HCT116 (cell line): ENCODE measurements at places on chromosomes 12 and 14. TPM values are rescaled to one million over a fixed set of nuclear protein-coding genes. Genes with fewer than 3 reads are reported as not detected.

ACOT6 gene
- total RNA-seq: not detected

MOK gene
- 9.4 TPM for total RNA-seq

PRH2 gene
- total RNA-seq: not detected

BMP4 gene
- total RNA-seq: 145 TPM

KLRC3 gene
- total RNA-seq: 1.8 TPM

NOVA1 gene
- not detected for total RNA-seq

ZDHHC22 gene
- total RNA-seq: 0.10 TPM

P2RX2 gene
- total RNA-seq: not detected

SYCP3 gene
- total RNA-seq: not detected

EIF2S3B gene
- 1.0 TPM for total RNA-seq

KRT83 gene
- total RNA-seq: not detected

BHLHE41 gene
- 4.7 TPM for total RNA-seq

MYO1H gene
- not detected for total RNA-seq

PA2G4 gene
- 302 TPM for total RNA-seq

DNA sequence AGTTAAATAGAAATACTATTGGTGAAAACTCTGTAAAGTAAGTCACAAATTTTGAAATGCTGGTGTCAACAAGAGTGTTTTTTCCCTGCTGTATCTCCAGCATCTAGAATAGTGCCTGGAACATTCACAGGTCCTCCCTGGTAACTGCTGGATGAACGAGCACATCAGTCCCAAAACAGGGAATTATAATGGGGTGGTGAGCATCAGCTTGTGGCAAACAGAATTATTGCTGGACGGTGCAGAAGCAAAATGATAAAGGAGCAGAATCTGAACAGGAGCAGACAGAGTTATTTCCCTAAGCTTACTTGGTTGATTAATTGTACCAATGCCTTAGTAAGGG lies 129.9 kb downstream of the GRIP1 start:
- H3K27ac ChIP-seq: no peak overlapping the region
- no peak for DNase-seq
- no peaks in the 10 kb centered on the region for H3K36me3 ChIP-seq
- H3K27me3 ChIP-seq: peaks cover 19% of the 10 kb centered on the region
- no peak overlapping the region for H3K4me3 ChIP-seq
- H3K4me1 ChIP-seq: no peaks in the 10 kb centered on the region

GRCh38 chr12:52646613-52647012 lies 5.4 kb downstream of the KRT2 start:
- H3K27me3 ChIP-seq: peaks cover 6% of the 10 kb centered on the region; the same call in 1 of the 2 replicates
- H3K36me3 ChIP-seq: no peaks in the 10 kb centered on the region
- DNase-seq: no peak
- H3K27ac ChIP-seq: no peak overlapping the region
- H3K4me3 ChIP-seq: no peak overlapping the region

- peak; percentile 23 for DNase-seq
- no peaks in the 10 kb centered on the region for H3K36me3 ChIP-seq
- no peak overlapping the region for H3K4me3 ChIP-seq
- no peaks in the 10 kb centered on the region for H3K4me1 ChIP-seq
Measured at GRCh38 chr14:70013271-70013873, 134.2 kb downstream of the SMOC1 start.

DNA sequence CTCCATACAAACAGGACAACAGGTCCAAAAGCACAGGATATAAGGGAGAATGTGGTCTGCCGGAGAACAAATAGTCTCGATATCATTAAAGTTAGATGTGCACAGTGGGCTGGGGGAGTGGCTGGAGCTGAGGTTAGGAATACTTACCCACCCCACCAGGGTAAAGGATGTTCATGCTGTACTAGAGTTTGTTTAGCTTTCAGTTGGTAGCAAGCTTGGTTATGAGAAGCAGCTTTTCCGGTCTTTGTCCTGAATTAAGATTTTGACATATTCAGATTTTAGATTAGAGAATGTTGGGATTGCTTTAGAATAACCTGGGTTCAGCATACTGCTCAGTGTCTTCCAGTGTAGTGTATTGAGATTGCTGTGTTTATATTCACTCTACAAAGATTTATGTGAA lies 16.7 kb downstream of the RASSF8 start:
- no peak overlapping the region for H3K4me3 ChIP-seq
- DNase-seq: no peak
- H3K27ac ChIP-seq: no peak overlapping the region

DNA sequence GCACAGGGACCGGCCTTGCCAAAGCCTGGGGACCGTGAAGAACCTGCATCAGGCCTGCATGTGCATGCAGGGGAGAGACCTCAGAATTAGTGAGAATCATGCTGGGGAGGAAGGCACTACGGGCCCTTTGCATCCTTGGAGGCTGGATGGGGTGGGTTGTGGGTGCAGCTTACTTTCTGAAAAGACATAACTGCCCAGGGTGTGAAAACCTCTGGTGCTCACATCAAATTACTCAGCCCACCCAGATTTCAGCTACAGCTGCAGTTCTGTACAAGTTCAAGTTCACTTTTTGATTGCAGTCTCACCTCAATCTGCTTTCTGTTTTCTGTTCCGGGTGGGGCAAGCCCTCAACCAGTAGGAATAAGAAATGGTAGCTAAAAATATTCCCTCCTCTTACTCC lies 130.6 kb downstream of the SLC15A4 start:
- no peaks in the 10 kb centered on the region for H3K4me1 ChIP-seq
- no peaks in the 10 kb centered on the region for H3K27me3 ChIP-seq
- H3K4me3 ChIP-seq: no peak overlapping the region
- H3K36me3 ChIP-seq: no peaks in the 10 kb centered on the region

GRCh38 chr14:100838493-100839314 lies 12.8 kb downstream of the MEG3 start:
- no peak overlapping the region for H3K4me3 ChIP-seq
- no peaks in the 10 kb centered on the region for H3K27me3 ChIP-seq
- H3K27ac ChIP-seq: no peak overlapping the region
- H3K36me3 ChIP-seq: no peaks in the 10 kb centered on the region

GRCh38 chr14:61894452-61895077 lies 132.3 kb downstream of the SNAPC1 start:
- H3K4me3 ChIP-seq: no peak overlapping the region
- DNase-seq: peak; percentile 44
- no peaks in the 10 kb centered on the region for H3K4me1 ChIP-seq
- H3K27me3 ChIP-seq: peaks cover 51% of the 10 kb centered on the region

DNA sequence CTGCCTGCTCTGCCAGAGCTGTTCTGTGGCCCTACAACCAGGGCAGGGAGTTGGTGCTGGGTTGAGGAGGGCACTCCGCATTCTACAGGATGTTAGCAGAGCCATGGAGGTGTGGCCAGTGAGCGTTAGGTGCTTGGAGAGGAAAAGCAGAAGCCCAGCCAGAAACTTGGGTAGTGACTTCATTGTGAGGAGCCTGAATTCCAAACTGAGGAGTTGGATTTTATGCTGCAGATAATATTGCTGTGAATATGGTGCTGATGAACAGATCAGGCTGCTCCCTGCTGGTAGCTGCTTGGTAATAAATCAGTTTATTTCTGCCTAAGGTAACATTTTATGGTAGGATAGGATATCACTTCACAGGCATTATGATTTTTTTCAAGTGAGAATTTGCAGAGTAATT lies 7.1 kb upstream of the CCDC175 start:
- no peak overlapping the region for H3K27ac ChIP-seq
- H3K4me1 ChIP-seq: no peaks in the 10 kb centered on the region
- DNase-seq: no peak
- H3K4me3 ChIP-seq: no peak overlapping the region
- no peaks in the 10 kb centered on the region for H3K36me3 ChIP-seq

- H3K27ac ChIP-seq: no peak overlapping the region
- H3K27me3 ChIP-seq: no peaks in the 10 kb centered on the region
- H3K4me3 ChIP-seq: no peak overlapping the region
- no peaks in the 10 kb centered on the region for H3K36me3 ChIP-seq
Measured at GRCh38 chr12:3242199-3242863, 165.2 kb downstream of the TSPAN9 start.

DNA sequence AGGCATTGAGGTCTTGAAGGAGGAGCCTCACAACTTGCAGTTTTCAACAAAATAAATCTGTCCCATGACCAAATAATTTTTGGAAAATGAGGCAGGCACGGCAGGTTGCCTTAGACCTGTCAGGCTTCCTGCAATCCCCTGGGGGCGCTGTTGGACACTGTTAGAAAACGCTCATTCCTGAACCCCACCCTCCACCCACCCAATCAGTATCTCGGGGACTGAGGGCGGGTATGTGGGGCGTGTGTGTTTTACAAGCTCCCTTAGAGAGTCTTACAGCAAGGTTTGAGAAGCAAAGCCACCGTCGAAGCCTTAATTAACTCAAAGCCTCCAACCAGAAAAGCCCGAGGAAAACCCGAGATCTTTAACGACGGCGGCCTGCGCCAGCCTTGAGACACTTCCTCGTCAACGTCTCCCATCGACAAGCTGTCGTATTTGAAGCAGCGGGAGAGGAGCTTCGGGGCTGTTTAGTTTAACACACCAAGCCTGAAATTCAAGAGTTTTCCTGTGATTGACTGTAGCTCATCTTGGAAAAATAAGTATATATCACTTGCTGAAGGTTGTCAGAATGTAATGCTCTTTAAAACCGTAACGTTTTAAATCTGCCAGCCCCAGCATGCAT lies 123.0 kb downstream of the GLT1D1 start:
- no peaks in the 10 kb centered on the region for H3K4me1 ChIP-seq
- no peaks in the 10 kb centered on the region for H3K36me3 ChIP-seq
- no peaks in the 10 kb centered on the region for H3K27me3 ChIP-seq
- H3K4me3 ChIP-seq: no peak overlapping the region
- no peak overlapping the region for H3K27ac ChIP-seq
- DNase-seq: no peak

GRCh38 chr12:101713059-101713682 lies 15.7 kb downstream of the CHPT1 start:
- H3K36me3 ChIP-seq: no peaks in the 10 kb centered on the region
- no peak overlapping the region for H3K27ac ChIP-seq
- H3K27me3 ChIP-seq: no peaks in the 10 kb centered on the region
- no peak for DNase-seq
- no peak overlapping the region for H3K4me3 ChIP-seq
- H3K4me1 ChIP-seq: no peaks in the 10 kb centered on the region

DNA sequence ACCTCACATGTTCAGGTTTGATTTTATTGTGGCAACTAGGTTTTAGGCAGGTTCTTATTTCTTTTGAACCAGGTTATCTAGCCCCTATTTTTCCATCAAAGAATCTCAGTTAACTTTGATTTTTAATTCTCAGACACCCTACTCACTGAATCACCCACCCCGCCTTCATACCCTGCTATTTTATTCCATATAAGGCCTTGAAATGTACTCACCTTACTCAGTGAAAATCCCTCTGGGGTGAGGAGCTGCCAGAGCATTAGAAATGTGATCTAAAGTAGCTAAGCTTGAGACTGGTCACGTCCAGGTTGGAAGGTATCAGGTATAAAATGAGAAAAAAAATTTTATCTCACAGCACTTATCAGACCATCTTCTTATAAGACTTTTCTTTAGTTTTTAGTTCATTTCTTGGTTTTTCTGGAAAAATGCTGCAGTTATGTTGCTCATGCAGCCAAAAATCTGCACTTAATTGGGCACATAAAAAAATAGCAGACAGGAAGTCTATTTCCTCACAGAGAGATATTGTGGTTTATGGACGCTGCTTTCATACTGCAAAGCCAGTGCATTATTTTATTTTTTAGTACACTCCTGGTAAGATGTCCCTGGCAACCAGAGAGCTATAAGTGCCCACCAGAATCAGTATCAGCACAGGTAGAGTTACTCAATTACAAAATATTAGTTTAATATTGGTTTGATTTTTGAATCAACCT lies 101.5 kb upstream of the CCDC91 start:
- no peak overlapping the region for H3K4me3 ChIP-seq
- peaks cover 20% of the 10 kb centered on the region for H3K4me1 ChIP-seq
- DNase-seq: no peak

- peak overlapping the region; percentile 80 for H3K4me3 ChIP-seq
- peak overlapping the region; percentile 85 for H3K27ac ChIP-seq
- no peaks in the 10 kb centered on the region for H3K36me3 ChIP-seq
- peaks cover 64% of the 10 kb centered on the region for H3K4me1 ChIP-seq
- DNase-seq: peak; percentile 68
Measured at GRCh38 chr14:91114079-91115065, 499 bp downstream of the DGLUCY start.

- peaks cover 10% of the 10 kb centered on the region; the same call in 1 of the 2 replicates for H3K4me1 ChIP-seq
- DNase-seq: no peak
- H3K27me3 ChIP-seq: no peaks in the 10 kb centered on the region
- H3K36me3 ChIP-seq: no peaks in the 10 kb centered on the region
- peak overlapping the region; percentile 66 for H3K27ac ChIP-seq
- peak overlapping the region; percentile 94 for H3K4me3 ChIP-seq
Measured at GRCh38 chr12:121712190-121712460, 427 bp upstream of the TMEM120B start.

- H3K4me3 ChIP-seq: no peak overlapping the region
- H3K36me3 ChIP-seq: no peaks in the 10 kb centered on the region; the same call in 1 of the 2 replicates
- H3K27me3 ChIP-seq: no peaks in the 10 kb centered on the region
Measured at GRCh38 chr12:22473212-22473611, 71.1 kb downstream of the C2CD5 start.

DNA sequence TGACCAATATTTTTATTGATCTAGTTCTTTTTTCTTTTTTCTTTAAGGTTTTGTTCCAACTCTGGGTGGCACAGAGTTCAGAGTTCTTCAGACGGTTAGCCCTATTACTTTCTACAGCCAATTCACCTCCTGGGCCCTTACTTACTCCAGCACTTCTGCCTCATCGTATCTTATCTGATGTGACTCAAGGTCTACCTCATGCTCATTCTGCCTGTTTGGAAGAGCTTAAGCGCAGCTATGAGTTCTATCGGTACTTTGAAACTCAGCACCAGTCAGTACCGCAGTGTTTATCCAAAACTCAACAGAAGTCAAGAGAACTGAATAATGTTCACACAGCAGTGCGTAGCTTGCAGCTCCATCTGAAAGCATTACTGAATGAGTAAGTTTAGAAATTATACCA lies 64.7 kb downstream of the VEZT start:
- DNase-seq: no peak
- H3K36me3 ChIP-seq: peaks cover 12% of the 10 kb centered on the region; the same call in 1 of the 2 replicates
- no peak overlapping the region for H3K27ac ChIP-seq
- H3K4me1 ChIP-seq: no peaks in the 10 kb centered on the region
- H3K4me3 ChIP-seq: no peak overlapping the region

- no peak for DNase-seq
- H3K4me1 ChIP-seq: peaks cover 49% of the 10 kb centered on the region
- H3K36me3 ChIP-seq: no peaks in the 10 kb centered on the region
Measured at GRCh38 chr12:53097564-53098353, at the start of gene IGFBP6. Gene IGFBP6, plus strand, starts transcription at chr12:53097667. Its CDS starts 51 bp downstream, at chr12:53097718.

DNA sequence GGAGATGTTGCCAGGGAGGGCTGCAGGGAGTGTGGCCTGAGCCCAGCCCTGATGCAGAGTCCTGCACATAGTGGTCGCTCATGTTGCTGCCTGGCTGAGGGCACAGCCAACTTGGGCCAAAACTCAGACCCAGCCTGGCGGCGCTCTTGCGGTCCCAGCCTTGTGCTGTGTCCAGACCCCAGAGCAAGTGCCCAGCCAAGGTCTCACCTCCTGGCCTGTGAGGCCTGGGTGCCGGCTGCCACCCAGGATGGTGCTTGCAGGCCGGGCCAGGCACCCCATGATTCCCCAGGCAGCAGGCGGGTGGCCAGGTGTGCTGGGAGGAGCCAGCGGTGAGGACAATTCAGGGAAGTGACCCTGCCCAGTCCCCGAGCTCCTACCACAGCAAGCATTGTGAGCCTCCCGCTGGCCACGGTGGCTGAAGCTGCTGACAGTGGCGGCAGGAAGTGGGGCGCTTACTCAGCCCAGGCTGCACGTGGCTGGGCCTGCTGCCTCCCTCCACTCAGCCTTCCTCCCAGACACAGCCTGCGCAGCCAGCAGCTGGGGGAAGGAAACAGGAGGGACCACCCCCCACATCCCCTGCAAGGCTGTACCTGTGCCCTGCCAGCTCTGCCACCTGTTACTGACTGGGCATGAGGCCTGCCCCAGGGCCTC lies 17.7 kb upstream of the PGF start:
- no peak overlapping the region for H3K4me3 ChIP-seq
- no peak for DNase-seq
- no peaks in the 10 kb centered on the region for H3K4me1 ChIP-seq
- no peak overlapping the region for H3K27ac ChIP-seq
- no peaks in the 10 kb centered on the region for H3K27me3 ChIP-seq
- H3K36me3 ChIP-seq: no peaks in the 10 kb centered on the region
